Stimulated activated CD8-positive, alpha-beta memory T cell treated with anti-CD3 and anti-CD28 coated beads, Interleukin-15, amount 100 ng/mL, for 24 hours (primary cell): ENCODE measurements at places on chromosomes 1 and 21.

DNA sequence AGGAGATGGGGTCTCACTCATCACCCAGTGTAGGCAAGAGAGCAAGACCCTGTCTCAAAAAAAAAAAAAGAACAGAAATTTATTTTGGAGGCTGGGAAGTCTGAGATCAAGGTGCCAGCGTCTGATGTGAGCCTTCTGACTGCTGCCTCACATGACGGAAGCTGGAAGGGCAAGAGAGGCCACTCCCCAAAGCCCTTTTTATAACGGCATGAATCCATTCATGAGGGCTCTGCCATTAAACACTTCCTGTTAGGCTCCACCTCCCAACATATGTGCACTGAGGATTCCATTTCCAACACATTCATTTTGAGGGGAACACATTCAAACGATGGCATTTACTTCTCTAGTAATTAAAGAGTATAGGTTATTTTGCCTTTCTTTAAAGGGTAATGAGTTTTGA, 50.9 kb upstream of the C1orf198 start:
- no peak for DNase-seq

- no peak for DNase-seq
These were observed 11.1 kb upstream of the RASSF5 start for GRCh38 chr1:206496131-206496793.

DNA sequence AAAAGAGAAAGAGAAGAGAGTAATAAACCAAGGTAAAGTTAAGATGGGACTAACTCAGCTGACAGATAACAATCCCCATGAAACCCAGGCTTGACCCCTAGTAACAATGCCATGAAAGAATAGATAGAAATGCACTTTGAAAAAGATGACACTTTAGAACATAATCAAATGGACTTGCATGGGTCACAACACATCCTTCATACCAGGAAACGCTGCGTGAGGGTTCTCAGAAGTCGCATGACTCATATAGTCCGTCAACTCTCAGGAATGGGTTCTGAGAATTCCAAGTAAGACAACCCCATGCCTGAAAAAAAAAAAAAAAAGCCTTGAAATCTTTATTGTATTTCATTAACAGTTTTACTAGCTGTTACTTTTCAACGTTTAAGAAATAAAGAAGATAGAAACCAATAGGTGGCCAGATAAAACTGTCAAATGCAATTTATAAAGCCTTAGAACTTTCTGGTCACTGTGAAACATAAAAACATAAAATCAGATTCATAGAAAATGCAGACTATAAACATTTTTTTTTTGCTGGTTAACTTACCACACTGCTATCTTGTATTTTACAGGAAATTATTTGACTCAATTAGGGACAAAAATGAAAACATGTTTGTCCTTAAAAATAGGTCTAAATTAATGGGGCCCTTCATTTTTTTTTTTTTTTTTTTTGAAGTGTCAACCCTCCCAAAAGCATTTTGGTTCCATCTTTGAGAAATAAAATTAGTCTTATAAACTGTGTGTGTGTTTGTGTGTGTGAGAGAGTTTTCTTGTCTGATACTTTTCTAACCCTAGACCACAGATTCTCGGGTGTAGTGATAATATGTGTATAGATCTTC, 202.1 kb downstream of the NCAM2 start:
- DNase-seq = no peak

- DNase-seq = no peak
These were observed 12.9 kb downstream of the PTPRU start for GRCh38 chr1:29249170-29249691.

- DNase-seq = no peak
These were observed 71.4 kb upstream of the RAB4A start for GRCh38 chr1:229199261-229200243.

GRCh38 chr1:161721738-161722343, 497 bp downstream of the FCRLB start:
- DNase-seq = no peak

- DNase-seq = no peak
These were observed 46.7 kb downstream of the GALNT2 start for GRCh38 chr1:230113593-230114236.

- no peak for DNase-seq
These were observed 153.8 kb downstream of the HHAT start for GRCh38 chr1:210482491-210482890.

DNA sequence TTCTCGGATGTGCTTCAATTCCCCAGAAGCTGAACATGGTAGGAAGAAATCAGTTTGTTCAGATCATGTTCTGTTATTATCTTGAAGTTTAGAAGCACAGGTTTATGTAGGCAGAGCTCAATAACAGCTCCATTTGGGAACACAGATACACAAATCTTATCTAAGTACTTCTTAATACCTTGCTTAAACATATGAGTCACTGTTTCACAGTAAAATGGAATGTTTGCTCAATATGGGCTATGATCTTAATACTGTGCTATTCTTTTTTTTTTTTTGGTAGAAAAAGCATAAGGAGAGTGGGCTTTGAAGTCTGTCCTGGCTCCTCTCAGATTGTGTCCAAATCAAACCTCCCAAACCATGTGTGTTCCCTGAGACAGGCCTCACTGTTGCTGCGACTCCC, 13.4 kb downstream of the PROK1 start:
- DNase-seq = no peak
